ENCODE measurements at places on chromosomes 2 and 18. TPM values are rescaled to one million over a fixed set of nuclear protein-coding genes. Genes with fewer than 3 reads are reported as not detected.

GRCh38 chr2:9768388-9768787, 74.9 kb upstream of the TAF1B start:
- peaks cover 5% of the 10 kb centered on the region for H3K27me3 ChIP-seq
- peaks cover 25% of the 10 kb centered on the region for H3K4me1 ChIP-seq
- H3K27ac ChIP-seq, result no peak overlapping the region
- no peaks in the 10 kb centered on the region for H3K36me3 ChIP-seq
- H3K4me3 ChIP-seq, result no peak overlapping the region

- H3K4me1 ChIP-seq, result peaks cover 49% of the 10 kb centered on the region
- peak overlapping the region; percentile 15 for H3K27ac ChIP-seq
These were observed 126.1 kb downstream of the COL6A3 start for GRCh38 chr2:237287872-237288271.

DNA sequence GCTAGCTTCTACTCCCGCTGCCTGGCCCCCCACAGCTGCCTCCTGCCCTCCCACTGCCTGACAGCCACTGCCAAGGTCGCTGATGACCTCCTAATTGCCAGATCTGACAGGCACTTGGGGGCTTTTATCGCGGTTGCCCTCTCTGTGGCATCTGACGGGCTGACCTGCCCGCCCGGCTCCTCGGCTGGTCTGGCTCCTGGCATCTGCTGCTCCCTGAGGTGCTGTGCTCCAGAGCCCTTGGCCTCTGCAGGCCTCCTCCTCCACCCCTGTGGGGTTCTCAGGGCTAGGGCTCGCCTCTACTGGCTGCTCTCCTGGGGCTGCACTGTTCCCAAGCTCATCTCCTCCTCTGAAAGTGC, 43.1 kb downstream of the INHBB start:
- DNase-seq, result no peak
- no peak overlapping the region for H3K27ac ChIP-seq
- no peak overlapping the region for H3K4me3 ChIP-seq
- H3K4me1 ChIP-seq, result no peaks in the 10 kb centered on the region

GRCh38 chr2:75853436-75853835, 142.7 kb upstream of the GCFC2 start:
- H3K4me3 ChIP-seq, result no peak overlapping the region
- no peaks in the 10 kb centered on the region for H3K27me3 ChIP-seq
- no peaks in the 10 kb centered on the region for H3K36me3 ChIP-seq
- H3K27ac ChIP-seq, result no peak overlapping the region
- no peak for DNase-seq

DNA sequence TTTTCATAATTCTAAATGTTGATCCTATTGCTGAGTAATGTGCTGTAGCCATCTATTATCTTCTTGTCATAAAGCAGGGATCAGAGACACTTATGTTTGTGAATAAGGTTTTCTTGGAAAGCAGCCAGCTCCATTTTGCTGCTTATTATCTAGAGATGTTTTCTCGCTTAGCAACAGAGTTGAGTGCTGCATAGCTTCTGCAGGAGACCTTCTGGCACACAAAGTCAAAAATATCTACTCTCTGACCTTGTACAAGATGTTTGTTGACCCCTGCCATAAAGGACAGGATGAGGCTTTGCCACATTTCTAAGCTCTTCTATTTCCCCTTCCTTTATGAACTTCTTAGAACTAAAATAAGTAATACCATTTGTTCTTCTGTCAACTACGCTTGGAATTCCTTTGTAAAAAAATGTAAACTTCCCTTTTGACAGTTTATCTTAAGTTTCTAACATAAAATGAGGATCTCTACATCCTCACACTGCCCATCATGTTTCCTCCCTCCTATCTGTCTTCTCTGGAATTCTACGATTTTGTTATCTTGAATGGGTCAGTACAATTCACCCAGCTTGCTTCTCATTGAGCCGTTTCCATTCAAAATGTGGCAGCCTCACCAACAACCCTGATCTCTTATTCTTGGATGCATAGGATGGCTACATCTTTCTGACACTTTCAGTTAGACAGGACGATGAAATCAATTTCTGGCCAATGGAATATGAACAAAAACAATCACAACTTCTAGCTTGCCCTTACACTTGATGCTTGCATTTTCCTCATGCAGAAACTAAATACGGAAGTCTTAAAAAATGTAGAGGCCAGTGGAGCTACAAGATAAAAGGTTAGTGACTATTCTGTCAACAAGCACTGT, 1377.0 kb downstream of the SUCLG1 start:
- peaks cover 21% of the 10 kb centered on the region for H3K4me1 ChIP-seq
- no peaks in the 10 kb centered on the region for H3K36me3 ChIP-seq
- no peaks in the 10 kb centered on the region for H3K27me3 ChIP-seq
- H3K4me3 ChIP-seq, result peak overlapping the region; percentile 4
- DNase-seq, result peak; percentile 68

- H3K27me3 ChIP-seq, result no peaks in the 10 kb centered on the region
- peaks cover 34% of the 10 kb centered on the region for H3K4me1 ChIP-seq
- no peaks in the 10 kb centered on the region for H3K36me3 ChIP-seq
- no peak overlapping the region for H3K4me3 ChIP-seq
- H3K27ac ChIP-seq, result no peak overlapping the region
- DNase-seq, result no peak
These were observed 47.1 kb downstream of the IKZF2 start for GRCh38 chr2:213104092-213104902.

- peak; percentile 49 for DNase-seq
- peak overlapping the region; percentile 90 for H3K27ac ChIP-seq
- peaks cover 3% of the 10 kb centered on the region for H3K27me3 ChIP-seq
- H3K4me3 ChIP-seq, result peak overlapping the region; percentile 74
- peaks cover 47% of the 10 kb centered on the region for H3K4me1 ChIP-seq
- H3K36me3 ChIP-seq, result no peaks in the 10 kb centered on the region
These were observed 46.7 kb downstream of the LYPD1 start for GRCh38 chr2:132623096-132623839.

The DOK6 gene
- total RNA-seq, result not detected
